Choroid plexus epithelial cell (primary cell): ENCODE measurements at places on chromosomes 1 and 21.
A peak's percentile ranks its signal among the peaks of the same experiment; 100 is the strongest.

- DNase-seq: no peak
Observed at GRCh38 chr1:3529099-3529729, 74.7 kb downstream of the ARHGEF16 start.

DNA sequence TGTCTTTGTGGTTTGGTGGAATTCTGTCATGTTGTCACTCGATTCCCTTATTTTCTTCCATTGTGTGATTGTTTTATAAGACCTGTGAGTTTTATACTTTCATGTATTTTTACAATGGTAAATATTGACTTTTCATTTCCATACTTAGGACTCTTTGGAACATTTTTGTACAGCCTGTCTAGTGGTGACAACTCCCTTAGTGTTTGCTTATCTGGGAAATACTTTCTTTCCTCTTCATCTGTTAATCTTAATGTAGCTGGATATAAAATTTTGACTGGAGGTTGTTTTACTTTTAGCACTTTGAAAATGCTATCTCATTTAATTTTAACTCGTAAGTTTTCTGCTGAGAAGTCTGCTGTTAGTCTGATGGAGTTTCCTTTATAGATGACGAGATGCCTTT is 310.5 kb downstream of the NUF2 start:
- DNase-seq: no peak

GRCh38 chr1:190754666-190755065 is 277.0 kb upstream of the BRINP3 start:
- peak; percentile 85 for DNase-seq

DNA sequence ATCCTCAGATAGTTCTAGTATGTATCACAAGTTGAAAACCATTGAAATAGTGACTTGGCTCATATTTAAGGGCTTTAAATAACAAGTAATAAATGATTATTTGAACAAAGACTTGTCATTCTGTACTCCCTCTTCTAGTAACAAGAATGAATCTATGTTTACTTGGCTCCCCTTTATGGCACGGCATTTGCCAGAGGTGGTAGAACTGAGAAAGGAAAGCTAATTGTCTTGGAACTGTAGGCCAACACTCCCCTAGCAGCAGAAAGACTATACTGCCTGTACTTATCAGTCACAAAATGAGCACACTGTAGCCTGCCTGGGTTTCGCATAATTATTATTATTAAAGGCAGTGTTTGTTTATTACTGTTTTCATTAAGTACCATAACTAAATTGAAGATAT is 29.6 kb upstream of the SMYD2 start:
- DNase-seq: no peak

DNA sequence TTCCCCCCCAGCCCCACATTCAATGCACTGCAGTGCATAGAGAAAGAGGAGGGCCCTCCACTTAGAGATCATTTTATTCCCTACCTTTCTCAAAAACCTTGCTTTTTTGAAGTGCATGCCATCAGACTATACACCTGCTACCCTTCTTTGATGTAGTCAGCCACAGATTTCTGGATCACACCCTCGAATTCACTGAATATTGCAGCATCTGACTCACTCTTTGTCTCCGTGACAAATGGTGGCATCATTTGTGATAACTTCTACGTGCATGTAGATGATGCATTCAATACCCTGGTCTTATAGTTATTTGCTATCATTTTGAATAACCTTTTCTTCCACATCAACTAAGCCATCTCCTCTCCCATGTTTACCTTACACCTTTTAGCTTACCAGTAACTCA is 310.3 kb upstream of the SGIP1 start:
- DNase-seq: no peak

DNA sequence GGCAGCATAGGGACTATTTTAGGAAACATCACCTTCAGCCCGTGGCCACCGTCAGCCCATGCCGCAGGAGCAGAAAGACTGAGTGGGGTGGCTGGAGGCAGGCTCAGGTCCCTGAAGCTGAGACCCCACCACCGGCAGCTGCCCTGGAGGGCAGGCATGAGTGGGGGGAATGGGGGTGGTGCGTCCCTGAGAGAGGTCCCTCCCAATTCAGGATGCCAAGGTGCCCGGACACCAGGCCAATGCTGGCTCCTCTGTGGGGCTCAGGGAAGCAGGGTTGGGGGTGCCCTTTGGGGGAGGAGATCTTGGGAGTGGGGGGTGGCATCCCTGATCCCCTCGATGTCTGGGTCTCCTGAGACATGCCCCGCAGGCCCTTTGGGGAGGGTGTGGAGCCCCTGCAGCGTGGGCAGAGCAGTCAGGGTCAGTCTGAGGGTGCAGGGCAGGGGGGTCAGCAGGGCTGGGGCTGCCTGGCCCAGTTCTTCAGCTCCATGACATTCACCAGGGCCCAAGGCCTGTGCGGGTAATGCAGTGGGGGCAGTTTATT is 998 bp upstream of the TTC34 start:
- no peak for DNase-seq

DNA sequence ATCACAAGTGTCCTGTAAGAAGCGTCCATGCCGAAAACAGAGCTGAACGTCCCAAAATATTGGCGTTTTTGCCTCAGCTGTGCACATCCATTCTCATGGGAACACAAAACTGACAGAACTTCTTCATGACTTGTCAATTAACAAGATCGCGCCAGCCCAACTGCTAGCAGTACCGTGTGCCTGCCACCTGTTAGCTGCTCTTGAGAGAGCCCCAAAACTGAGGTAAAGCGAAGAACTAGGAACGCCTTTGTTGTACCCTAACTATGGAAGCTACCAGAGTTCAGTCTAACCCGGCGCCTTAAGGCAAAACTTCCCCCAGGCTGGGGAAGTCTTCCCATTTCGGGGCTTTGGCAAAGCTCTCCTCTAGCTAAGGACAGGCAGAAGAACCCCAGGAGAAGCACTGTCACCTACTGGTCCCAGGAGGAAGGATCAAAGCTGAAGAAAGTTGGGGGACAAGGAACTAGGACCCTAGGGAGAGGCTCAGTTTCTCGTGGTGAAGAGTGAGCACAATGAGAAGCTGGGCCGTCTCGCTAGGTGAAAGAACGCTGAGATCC is 719 bp downstream of the EYA3 start:
- DNase-seq: peak; percentile 42

DNA sequence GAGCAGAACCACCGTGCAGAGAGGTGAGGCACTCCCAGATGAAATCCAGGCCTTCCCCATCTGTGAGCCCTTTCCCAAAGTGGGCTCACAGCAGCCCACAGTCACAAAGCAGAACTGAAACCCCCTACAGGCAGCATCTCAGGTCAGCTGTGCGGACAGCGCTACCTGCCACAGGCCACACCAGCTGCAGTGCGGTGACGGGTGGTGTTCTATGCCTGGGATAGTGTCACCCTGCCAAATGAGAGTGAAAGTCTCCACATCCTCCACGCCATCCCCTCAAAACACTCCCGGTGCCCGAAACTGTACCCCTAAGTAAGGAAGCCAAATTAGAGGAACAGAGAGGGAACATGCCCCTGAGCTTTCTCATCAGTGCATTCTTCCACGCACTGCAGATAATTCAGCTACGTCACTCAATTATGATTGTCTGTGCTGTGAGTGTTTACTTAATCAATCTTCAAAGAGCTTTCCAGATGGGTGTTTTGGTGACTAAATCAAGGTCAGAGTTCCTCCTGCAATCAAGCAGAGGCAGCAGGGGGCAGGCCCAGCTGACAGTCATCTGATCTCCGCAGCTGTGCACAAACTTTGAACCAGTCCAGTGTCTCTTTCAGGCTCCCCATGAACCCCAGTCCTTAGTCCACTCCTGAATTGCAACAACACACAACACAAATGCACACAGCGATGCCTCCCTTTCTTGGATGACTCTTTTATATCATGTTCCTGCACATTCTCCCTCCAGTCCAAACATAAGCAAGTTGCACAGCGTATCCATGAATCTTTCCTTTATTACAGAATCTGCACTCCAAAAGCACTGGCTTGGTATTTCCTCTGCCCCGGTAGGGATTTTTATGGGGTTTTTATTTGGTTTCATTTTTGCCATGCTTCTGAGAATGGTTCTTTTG is 150.0 kb downstream of the TOMM20 start:
- DNase-seq: peak; percentile 95

DNA sequence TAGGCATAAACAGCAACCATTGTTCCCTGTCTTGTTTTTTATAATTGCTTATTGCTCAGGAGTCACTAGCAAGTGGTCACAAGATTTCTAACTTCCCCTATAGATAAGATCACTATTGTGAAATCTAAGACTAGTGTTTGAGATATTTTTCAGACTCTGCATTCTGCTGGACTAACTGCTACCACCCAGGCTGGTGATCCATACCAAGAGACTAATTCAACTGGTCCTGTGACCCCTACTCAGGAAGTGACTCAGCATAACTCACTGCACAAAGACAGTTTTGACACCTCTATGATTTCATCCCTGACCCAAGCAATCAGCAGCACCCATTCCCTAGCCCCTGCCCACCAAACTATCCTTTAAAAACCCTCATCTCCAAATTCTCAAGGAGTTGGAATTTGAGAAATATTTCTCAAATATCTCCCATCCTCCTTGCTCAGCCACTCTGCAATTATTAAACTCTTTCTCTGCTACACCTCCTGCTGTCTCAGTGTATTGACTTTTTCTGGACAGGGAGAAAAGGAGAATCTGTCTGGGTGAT is 52.7 kb downstream of the TRIM33 start:
- peak; percentile 92 for DNase-seq

GRCh38 chr1:218874313-218874712 is 299.4 kb upstream of the LYPLAL1 start:
- DNase-seq: peak; percentile 96
